A549 treated with ZK216348 at 1 μM for 4 hours (cell line): ENCODE measurements at places on chromosomes 5 and 9. TPM values are rescaled to one million over a fixed set of nuclear protein-coding genes. Genes with fewer than 3 reads are reported as not detected.

SLC4A9 gene
- 0.33 TPM in 1 of 5 replicates, not detected in the others for total RNA-seq

PDE4D gene
- 27.7 to 62.9 TPM (median 50.5 TPM) in 5 replicates for total RNA-seq

SH3RF2 gene
- total RNA-seq = 1.6 to 3.1 TPM (median 2.5 TPM) in 5 replicates

CFAP90 gene
- 0.43 to 0.74 TPM (median 0.56 TPM) in 5 replicates for total RNA-seq

GARIN3 gene
- not detected in 5 replicates for total RNA-seq

MYOZ3 gene
- 0.07 to 0.09 TPM in 2 of 5 replicates, not detected in the others for total RNA-seq
